CMK (cell line): ENCODE measurements at places on chromosomes 7 and 10.

DNA sequence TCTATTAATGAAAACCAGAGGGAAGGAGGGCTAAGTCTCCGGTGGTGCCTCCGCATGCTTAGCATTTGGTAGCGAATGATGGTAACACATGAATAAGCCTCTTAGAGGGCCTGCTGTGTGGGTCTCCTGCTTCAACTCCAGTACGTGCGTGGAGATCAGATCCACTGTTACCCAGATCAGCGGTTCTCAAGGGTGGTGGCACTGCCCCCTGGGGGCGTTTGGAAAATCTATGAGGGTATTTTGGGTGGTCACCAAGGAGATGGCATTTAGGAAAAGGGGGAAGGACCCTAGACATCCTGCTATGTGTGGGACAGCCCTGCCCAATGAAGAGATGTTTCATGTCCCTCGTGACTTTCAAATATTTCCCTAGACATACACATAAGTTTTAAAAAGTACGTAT is 57.1 kb upstream of the TM9SF3 start:
- no peak for DNase-seq

- DNase-seq, result no peak
Measured at GRCh38 chr10:126001576-126001975, 105.2 kb downstream of the FANK1 start.

GRCh38 chr10:11719496-11720259 is 22.5 kb upstream of the ECHDC3 start:
- DNase-seq, result no peak

DNA sequence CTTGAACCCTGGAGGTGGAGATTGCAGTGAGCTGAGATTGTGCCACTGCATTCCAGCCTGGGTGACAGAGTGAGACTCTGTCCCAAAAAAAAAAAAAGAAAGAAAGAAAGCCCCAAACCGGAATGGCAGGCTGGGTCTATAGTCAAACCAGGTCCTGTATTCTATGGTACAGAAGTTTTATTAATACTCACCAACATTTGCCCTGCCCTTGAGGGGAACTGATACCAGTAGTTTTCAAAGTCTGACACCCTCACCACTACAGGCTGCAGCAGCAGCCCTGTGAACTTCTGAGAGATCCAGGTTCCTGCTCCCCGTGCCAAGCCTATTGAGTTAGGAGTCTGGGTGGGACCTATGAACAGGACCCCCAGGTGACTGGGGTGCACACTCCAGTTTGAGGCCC is 80.6 kb downstream of the RGS10 start:
- DNase-seq, result no peak

GRCh38 chr7:158238616-158239289 is 348.9 kb downstream of the PTPRN2 start:
- no peak for DNase-seq

GRCh38 chr10:49512121-49512809 is 26.7 kb downstream of the ERCC6 start:
- DNase-seq, result no peak

DNA sequence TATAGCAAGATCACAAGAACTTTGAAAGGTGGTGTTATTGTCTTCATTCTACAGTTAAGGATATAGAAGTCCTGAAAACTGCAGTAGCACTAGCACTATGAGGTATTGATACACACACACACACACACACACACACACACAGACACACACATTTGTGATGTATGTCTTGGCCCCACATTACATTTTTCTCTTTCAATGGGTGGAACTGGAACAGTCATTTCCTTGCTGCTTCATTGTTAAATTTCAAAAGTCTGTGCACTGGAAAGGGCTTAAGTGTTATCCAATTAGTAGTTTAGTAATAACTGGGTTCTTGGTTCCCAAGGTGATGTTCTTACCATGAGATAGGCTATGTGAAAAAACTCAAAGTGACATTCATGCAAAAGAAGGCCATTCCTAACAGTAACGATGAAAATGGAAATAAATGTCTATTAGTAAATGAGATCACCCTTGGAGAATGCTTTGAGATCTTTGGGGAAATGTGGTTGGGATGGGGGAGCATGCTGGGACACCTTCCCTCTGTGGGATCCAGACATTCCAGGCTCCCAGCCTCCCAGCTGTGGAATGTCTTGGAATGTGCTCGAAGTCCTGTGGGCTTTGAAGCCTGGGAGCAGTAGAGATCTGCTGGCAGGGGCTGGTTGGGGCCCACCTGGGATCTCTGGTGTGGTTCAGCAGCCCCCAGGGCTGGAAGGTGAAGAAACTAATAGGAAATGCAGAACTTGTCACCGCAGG is 37.4 kb upstream of the CALD1 start:
- no peak for DNase-seq

GRCh38 chr7:82183634-82184033 is 259.9 kb downstream of the CACNA2D1 start:
- no peak for DNase-seq

DNA sequence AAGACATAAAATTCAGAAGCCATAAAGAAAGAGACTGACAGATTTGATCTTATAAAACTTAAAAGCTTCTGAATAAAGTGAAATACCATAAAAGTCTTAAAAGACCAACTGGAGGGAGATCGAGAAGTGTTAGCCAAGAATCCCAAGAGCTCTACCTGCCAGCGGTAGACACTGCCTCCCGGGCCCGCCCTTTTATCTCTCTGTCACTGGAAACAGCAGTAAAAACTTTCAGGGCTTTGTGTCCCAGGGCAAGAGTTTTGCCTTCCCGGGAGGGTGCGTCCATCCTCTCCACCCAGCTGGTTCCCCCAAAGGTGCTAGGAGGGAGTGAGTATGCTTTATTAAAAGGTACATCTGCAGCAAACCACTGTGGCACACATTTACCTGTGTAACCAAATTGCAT is 5.8 kb downstream of the PLA2G12B start:
- DNase-seq, result no peak

DNA sequence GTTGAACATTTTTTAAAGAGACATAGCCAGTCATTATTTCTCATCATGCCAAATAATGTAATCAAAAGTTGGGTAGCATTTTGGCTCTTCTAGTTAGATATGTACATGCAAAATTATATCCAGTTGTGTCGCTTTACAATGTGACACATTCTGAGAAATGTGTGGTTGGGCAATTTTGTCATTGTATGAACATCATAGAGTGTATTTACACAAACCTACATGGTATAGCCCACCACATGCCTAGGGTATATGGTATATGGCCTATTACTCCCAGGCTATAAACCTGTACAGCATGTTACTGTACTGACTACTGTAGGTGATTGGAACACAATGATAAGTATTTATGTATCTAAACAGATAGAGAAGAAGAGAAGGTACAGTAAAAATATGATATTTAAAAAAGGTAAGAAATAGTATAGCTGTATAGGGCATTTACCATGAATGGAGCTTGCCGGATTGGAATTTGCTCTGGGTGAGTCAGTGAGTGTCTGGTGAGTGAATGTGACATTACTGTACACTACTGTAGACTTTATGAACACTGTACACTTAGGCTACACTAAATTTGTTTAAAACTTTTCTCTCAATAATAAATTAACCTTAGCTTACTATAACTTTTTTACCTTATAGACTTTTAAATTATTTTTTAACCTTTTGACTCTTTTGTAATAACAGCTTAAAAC is 16.5 kb downstream of the ZNF365 start:
- DNase-seq, result no peak

- DNase-seq, result no peak
Measured at GRCh38 chr10:88388324-88388723, 194.8 kb downstream of the RNLS start.

DNA sequence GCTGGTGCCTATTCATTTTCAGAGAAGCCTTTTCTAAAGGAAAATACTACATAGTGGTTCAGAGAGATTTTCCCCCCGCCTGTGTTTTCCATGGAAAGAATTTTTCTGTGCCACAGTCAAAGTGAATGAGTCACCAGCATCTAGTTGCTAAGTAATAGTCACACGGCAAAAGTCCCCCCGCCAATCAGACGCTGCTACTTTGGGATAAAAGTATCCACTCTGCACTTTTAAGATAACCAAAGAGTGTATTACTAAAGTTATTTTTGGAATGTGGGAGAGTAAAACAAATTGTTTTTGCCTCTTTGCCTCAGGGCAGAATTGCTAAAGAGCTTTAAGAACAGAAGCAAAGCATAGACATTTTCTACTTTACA is 23.5 kb downstream of the ABLIM1 start:
- no peak for DNase-seq

GRCh38 chr7:16719699-16720098 is 33.9 kb upstream of the TSPAN13 start:
- DNase-seq, result no peak

- no peak for DNase-seq
Measured at GRCh38 chr7:8975681-8976080, 542.3 kb downstream of the NXPH1 start.
